ENCODE measurements at places on chromosomes 5 and 9. TPM values are rescaled to one million over a fixed set of nuclear protein-coding genes. Genes with fewer than 3 reads are reported as not detected.

- no peaks in the 10 kb centered on the region for H3K36me3 ChIP-seq
- H3K27me3 ChIP-seq, result no peaks in the 10 kb centered on the region
- peaks cover 64% of the 10 kb centered on the region for H3K4me1 ChIP-seq
- DNase-seq, result no peak
- H3K4me3 ChIP-seq, result peak overlapping the region; percentile 68
Observed at GRCh38 chr5:133032852-133033742, 6.7 kb upstream of the ZCCHC10 start.

Gene TLX3
- total RNA-seq, result not detected

Gene SLC2A8
- total RNA-seq, result 13.4 TPM

Gene CD180
- total RNA-seq, result 32.6 TPM

DNA sequence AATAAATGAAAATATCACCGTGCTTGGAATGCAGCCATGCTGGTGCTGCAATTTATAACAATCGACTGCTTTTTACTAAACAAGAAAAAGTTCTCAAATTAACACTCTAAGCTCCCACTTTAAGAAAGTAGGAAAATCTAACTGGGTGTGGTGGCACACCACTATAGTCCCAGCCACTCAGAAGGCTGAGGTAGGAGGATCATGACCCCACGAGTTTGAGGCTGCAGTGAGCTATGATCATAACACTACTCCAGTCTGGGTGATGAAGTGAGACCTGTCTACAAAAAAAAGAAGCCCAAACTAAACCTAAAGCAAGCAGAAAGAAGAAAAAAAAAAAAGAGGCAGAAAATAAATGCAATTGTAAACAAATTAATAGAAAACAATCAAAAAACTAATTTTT lies 10.5 kb downstream of the CCNG1 start:
- DNase-seq, result no peak
- H3K4me1 ChIP-seq, result no peaks in the 10 kb centered on the region
- H3K27ac ChIP-seq, result no peak overlapping the region
- peaks cover 73% of the 10 kb centered on the region for H3K36me3 ChIP-seq
- H3K27me3 ChIP-seq, result no peaks in the 10 kb centered on the region
- H3K4me3 ChIP-seq, result no peak overlapping the region

DNA sequence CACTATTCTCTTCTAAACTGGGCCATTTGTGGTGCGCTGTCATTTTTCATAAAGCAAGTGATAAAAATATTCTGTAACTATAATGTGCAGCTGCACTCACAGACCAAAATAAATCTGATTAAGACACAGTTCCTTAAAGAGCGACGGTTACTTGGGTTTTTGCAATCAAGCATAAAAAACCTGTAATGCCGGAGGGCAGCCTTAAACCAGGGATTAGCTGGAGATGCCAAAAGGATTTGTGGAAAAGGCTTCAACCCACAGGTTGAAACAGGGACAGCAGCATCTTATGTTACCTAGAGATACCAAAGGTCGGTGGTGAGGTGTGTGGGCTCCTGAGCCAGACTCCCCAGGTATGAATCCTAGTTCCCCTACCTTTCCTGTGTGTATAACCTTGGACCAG lies 49.3 kb downstream of the CTNND2 start:
- no peak for DNase-seq
- H3K27me3 ChIP-seq, result no peaks in the 10 kb centered on the region
- H3K36me3 ChIP-seq, result no peaks in the 10 kb centered on the region
- no peaks in the 10 kb centered on the region for H3K4me1 ChIP-seq

- DNase-seq, result no peak
- no peak overlapping the region for H3K4me3 ChIP-seq
- H3K4me1 ChIP-seq, result no peaks in the 10 kb centered on the region
- H3K36me3 ChIP-seq, result no peaks in the 10 kb centered on the region
- H3K27me3 ChIP-seq, result no peaks in the 10 kb centered on the region
- H3K27ac ChIP-seq, result no peak overlapping the region
Observed at GRCh38 chr5:43854697-43855292, 251.8 kb downstream of the NNT start.

GRCh38 chr9:120436983-120437475 lies 142.9 kb downstream of the CDK5RAP2 start:
- H3K27ac ChIP-seq, result no peak overlapping the region
- no peak overlapping the region for H3K4me3 ChIP-seq
- H3K27me3 ChIP-seq, result no peaks in the 10 kb centered on the region

GRCh38 chr9:126794441-126794840 lies 10.4 kb upstream of the ZBTB43 start:
- no peak overlapping the region for H3K27ac ChIP-seq
- H3K36me3 ChIP-seq, result no peaks in the 10 kb centered on the region
- H3K27me3 ChIP-seq, result peaks cover 32% of the 10 kb centered on the region

GRCh38 chr5:18043344-18043743 lies 409.1 kb downstream of the TAF11L14 start:
- no peak overlapping the region for H3K27ac ChIP-seq
- no peak for DNase-seq
- H3K36me3 ChIP-seq, result no peaks in the 10 kb centered on the region
- H3K4me1 ChIP-seq, result no peaks in the 10 kb centered on the region

Gene MROH2B
- not detected for total RNA-seq

Gene CTXN3
- total RNA-seq, result not detected

- H3K27me3 ChIP-seq, result no peaks in the 10 kb centered on the region
- no peak overlapping the region for H3K27ac ChIP-seq
- no peak overlapping the region for H3K4me3 ChIP-seq
- H3K36me3 ChIP-seq, result no peaks in the 10 kb centered on the region
- DNase-seq, result no peak
Observed at GRCh38 chr5:144086295-144086694, 84.2 kb downstream of the YIPF5 start.

Gene HSDL2
- 11.3 TPM for total RNA-seq

Gene PHF24
- total RNA-seq, result 0.13 TPM

GRCh38 chr5:54832858-54833257 lies 152.5 kb downstream of the ESM1 start:
- no peaks in the 10 kb centered on the region for H3K36me3 ChIP-seq
- no peak for DNase-seq
- H3K27ac ChIP-seq, result peak overlapping the region; percentile 77

DNA sequence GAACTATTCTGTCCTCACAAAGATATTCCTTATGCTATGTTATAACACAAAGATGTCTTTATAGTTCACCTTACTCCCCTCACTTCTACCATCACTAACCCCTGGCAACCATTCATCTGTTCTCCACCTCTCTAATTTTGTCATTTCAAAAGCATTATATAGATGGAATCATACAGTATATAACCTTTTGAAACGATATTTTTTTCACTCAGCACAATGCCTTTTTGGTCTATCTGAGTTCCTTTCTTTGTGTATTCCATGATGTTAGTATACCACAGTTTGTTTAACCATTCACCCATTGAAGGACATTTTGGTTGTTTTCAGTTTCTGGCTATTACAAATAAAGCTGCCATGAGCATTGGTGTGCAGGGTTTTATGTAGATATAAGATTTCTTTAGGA lies 35.8 kb upstream of the STOM start:
- no peaks in the 10 kb centered on the region for H3K4me1 ChIP-seq
- no peak overlapping the region for H3K4me3 ChIP-seq
- no peak for DNase-seq
- peaks cover 5% of the 10 kb centered on the region for H3K36me3 ChIP-seq
- no peak overlapping the region for H3K27ac ChIP-seq

DNA sequence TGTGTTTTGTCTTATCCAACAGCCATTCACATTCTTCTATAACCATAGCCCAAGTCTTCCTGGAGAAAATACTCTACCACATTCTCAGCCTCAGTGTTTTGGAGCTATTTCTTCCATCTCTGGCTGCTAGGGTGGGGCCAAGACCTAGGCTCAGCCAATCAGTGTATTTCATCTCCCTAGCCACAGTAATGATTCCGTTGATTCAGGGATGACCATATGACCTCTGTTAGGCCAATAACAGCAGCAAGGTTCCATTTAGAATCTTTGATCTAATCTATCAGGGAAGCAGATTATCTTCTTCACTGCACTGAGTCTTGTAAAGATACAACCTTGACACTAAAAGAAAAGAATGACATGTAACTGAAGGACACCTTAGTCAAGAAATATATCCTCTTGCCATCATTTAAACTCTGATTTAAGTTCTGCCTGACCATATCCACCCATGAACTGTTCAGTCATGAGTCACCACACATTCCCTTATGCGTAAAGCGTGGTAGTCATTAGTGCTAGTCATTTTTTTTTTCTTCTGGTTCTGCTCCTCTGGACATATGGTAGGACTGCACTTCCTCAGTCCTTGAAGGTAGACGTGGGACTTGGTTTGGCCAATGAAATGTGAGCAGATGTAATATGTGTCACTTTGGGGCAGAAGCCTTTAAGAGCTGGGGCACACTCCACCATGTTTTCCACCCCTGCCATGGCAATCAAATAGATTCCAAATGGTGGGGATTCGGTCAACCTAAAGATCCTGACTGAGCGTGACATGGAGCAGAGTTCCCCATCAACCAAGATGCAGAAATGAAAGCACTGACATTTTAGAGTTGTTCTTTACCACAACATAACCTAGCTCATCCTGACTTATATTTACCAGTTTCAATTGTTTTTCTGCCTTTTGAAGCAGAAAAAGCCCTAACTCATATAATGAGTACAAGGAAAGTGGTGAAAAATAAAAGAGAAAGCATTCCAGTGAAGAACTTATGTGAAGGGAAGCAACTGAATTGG lies 12.7 kb upstream of the PRELID2 start:
- DNase-seq, result no peak
- H3K27me3 ChIP-seq, result peaks cover 12% of the 10 kb centered on the region
- H3K36me3 ChIP-seq, result no peaks in the 10 kb centered on the region
- H3K4me3 ChIP-seq, result no peak overlapping the region
- no peaks in the 10 kb centered on the region for H3K4me1 ChIP-seq
- H3K27ac ChIP-seq, result no peak overlapping the region

GRCh38 chr5:1658665-1659064 lies 134.9 kb upstream of the LPCAT1 start:
- H3K4me3 ChIP-seq, result no peak overlapping the region
- no peaks in the 10 kb centered on the region for H3K36me3 ChIP-seq
- peaks cover 11% of the 10 kb centered on the region for H3K4me1 ChIP-seq
- no peak for DNase-seq

Gene C9orf50
- not detected for total RNA-seq

Gene KCNIP1
- not detected for total RNA-seq

DNA sequence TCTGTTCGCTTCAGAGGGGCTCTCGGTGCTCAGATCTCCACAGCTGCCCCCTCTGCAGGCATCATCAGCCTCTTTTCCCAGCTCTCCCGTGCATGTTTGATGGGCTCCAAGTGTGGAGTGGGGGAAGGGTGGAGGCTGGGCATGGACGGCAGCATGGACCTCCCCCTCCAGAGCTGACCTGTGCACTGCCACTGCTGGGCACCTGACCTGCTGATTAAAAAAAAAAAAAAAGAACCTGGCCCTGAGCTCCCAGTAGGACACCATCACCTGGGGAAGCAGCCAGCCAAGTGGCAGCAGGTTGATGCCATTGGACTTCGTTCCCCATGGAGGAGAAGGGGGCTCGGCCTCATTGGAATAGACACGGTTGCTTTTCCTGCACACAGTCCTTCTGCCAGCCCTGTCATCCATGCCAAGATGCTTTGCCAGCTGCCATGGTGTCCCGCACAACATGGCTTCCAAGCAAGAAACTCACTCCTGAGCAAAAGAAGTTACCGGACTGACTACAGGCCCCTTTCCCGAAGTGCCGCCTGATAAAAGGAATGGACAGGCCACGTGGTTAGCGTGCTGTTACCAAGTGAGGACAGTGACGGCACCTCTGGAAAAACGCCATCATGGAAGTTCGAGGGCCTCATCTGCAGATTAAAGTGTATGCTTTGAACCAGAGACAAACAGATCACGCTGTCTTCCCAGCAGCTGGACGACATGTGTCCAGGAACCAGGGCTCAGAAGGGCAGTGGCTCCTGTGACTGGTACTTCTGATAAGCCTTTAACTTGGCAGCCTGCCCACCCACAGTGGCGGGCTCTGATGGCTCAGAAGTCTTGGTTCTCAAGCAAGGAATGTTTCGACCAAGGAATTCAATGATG lies 14.7 kb upstream of the BRD3OS start:
- no peak for DNase-seq
- peaks cover 14% of the 10 kb centered on the region for H3K27me3 ChIP-seq
- H3K4me3 ChIP-seq, result no peak overlapping the region
- no peak overlapping the region for H3K27ac ChIP-seq

GRCh38 chr9:111663301-111663823 lies 2.0 kb downstream of the GNG10 start:
- H3K4me1 ChIP-seq, result peaks cover 27% of the 10 kb centered on the region
- no peaks in the 10 kb centered on the region for H3K27me3 ChIP-seq
- peaks cover 29% of the 10 kb centered on the region for H3K36me3 ChIP-seq
- peak overlapping the region; percentile 43 for H3K27ac ChIP-seq

GRCh38 chr9:17810728-17811571 lies 232.1 kb downstream of the SH3GL2 start:
- no peak overlapping the region for H3K4me3 ChIP-seq
- no peaks in the 10 kb centered on the region for H3K27me3 ChIP-seq
- H3K4me1 ChIP-seq, result no peaks in the 10 kb centered on the region
- DNase-seq, result no peak
- no peak overlapping the region for H3K27ac ChIP-seq
- no peaks in the 10 kb centered on the region for H3K36me3 ChIP-seq

GRCh38 chr5:54541823-54542783 lies 24.5 kb downstream of the SNX18 start:
- peaks cover 66% of the 10 kb centered on the region for H3K36me3 ChIP-seq
- H3K27me3 ChIP-seq, result no peaks in the 10 kb centered on the region
- H3K4me3 ChIP-seq, result no peak overlapping the region
- peak overlapping the region; percentile 50 for H3K27ac ChIP-seq
- no peak for DNase-seq
- peaks cover 43% of the 10 kb centered on the region for H3K4me1 ChIP-seq

GRCh38 chr5:62043289-62044280 lies 262.4 kb upstream of the KIF2A start:
- H3K36me3 ChIP-seq, result no peaks in the 10 kb centered on the region
- no peak for DNase-seq
- H3K4me3 ChIP-seq, result no peak overlapping the region

DNA sequence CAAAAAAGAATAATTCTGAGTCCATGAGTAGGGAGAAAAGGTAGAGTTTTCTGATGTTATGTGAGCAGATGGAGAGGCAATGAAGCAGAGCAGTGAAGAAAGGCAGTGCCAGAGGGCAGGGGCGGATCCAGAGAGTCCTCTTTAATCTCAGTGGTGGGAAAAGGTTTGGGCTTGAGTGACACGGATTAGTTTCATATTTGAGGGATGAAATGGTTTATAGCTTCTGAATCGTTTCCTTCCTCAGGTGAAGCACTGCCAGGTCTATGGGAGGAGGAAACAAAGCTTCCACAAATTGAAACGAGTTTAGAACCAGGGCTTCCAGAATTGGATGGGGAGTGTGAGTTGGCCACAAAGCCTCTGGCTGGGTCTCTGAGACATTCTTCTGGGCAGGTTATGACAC lies 517.0 kb upstream of the PAPPA start:
- no peak overlapping the region for H3K27ac ChIP-seq
- DNase-seq, result no peak
- no peaks in the 10 kb centered on the region for H3K36me3 ChIP-seq
- no peak overlapping the region for H3K4me3 ChIP-seq

Gene NDUFA8
- 21.2 TPM for total RNA-seq

Measured in activated B cell treated with CpG ODN at 0.5 μM for 24 hours (primary cell).